ENCODE measurements at places on chromosomes 7 and 10. TPM values are rescaled to one million over a fixed set of nuclear protein-coding genes. Genes with fewer than 3 reads are reported as not detected.

Gene NEURL1
- 2.8 TPM for total RNA-seq

Gene FAM25C
- total RNA-seq, result not detected

Gene MKX
- total RNA-seq, result not detected

Gene LRRC4
- total RNA-seq, result 2.2 TPM

Gene IFIT2
- 0.40 TPM for total RNA-seq

Gene ITPRID1
- not detected for total RNA-seq

Gene FGFR2
- total RNA-seq, result not detected

Gene BTAF1
- total RNA-seq, result 63.9 TPM

Gene ACSM6
- not detected for total RNA-seq

Gene ANXA8L1
- not detected for total RNA-seq

Gene GHRHR
- total RNA-seq, result not detected

DNA sequence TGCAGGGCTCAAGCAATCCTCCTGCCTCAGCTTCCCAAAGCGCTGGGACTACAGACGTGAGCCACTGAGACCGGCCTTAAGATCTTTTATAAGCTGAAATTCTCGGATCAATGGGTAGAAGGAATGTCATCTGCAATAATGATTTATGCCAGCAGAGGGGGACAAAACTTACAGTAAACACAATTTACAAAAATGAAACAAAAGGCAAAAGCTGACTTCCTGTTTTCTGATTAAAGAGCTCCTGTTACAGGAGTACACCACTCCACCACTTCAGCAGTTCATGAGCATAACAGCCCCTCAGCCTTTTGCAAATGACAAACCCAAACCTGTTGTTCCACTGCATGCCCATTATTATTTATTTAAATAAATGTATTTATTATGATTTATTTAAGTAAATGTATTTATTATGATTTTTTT is 88.5 kb upstream of the ATP6V0A4 start:
- peak overlapping the region; percentile 43 for H3K27ac ChIP-seq
- peaks cover 22% of the 10 kb centered on the region for H3K4me1 ChIP-seq
- no peak overlapping the region for H3K4me3 ChIP-seq
- H3K36me3 ChIP-seq, result no peaks in the 10 kb centered on the region

DNA sequence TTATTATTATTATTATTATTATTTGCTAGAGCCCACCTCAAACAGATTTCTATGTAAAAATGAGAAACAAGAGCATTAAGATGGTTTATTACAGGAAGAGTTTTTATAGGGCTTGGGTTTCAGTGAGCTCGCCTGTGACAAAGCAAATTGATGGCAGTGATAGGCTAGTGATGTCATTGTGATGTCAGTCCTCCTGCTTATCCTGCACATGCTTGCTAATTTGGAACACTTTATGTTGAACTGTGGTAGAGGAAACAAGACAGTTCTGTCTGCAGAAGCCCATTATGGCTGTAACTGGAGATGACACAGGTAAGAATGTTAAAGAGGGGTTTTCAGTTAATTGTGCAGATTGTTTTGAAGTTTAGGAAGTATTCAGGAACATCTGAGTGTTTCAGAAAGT is 68.3 kb downstream of the CREM start:
- peak overlapping the region; percentile 95 for H3K4me3 ChIP-seq
- DNase-seq, result peak; percentile 87
- H3K27ac ChIP-seq, result peak overlapping the region; percentile 99
- H3K27me3 ChIP-seq, result no peaks in the 10 kb centered on the region
- H3K4me1 ChIP-seq, result peaks cover 36% of the 10 kb centered on the region

GRCh38 chr7:77529279-77529678 is 7.8 kb upstream of the PTPN12 start:
- H3K4me3 ChIP-seq, result no peak overlapping the region
- H3K27ac ChIP-seq, result no peak overlapping the region
- peaks cover 5% of the 10 kb centered on the region for H3K4me1 ChIP-seq
- peaks cover 14% of the 10 kb centered on the region for H3K27me3 ChIP-seq
- DNase-seq, result no peak

DNA sequence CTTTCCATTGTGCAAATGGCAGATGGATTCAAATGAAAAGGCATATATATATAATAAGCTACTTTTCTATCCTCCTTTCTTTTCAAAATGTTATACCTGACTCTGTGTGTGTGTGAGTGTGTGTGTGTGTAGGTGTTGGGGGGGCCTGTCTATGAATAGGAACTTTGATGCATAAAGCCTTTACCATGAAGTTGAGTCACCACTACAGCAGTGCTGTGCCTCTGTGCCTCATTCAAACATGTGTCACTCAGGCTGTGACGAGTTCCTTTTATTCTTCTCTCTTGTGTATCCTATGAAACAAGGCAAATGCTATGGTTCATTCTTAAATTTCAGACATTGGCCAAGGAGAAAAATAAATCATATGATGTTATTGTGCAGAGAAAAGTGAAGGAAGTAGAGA is 52.7 kb upstream of the DKK1 start:
- H3K4me1 ChIP-seq, result no peaks in the 10 kb centered on the region
- H3K27me3 ChIP-seq, result no peaks in the 10 kb centered on the region
- DNase-seq, result no peak
- H3K36me3 ChIP-seq, result no peaks in the 10 kb centered on the region

- H3K27me3 ChIP-seq, result peaks cover 36% of the 10 kb centered on the region
- H3K4me3 ChIP-seq, result no peak overlapping the region
- no peak for DNase-seq
- peaks cover 11% of the 10 kb centered on the region for H3K36me3 ChIP-seq
Measured at GRCh38 chr7:143233816-143234532, 12.1 kb downstream of the TAS2R40 start.

- DNase-seq, result no peak
- H3K4me1 ChIP-seq, result no peaks in the 10 kb centered on the region
- H3K36me3 ChIP-seq, result no peaks in the 10 kb centered on the region
- H3K27ac ChIP-seq, result no peak overlapping the region
- H3K27me3 ChIP-seq, result no peaks in the 10 kb centered on the region
- H3K4me3 ChIP-seq, result no peak overlapping the region
Measured at GRCh38 chr7:82364048-82364447, 79.5 kb downstream of the CACNA2D1 start.

- no peak overlapping the region for H3K27ac ChIP-seq
- H3K27me3 ChIP-seq, result no peaks in the 10 kb centered on the region
- DNase-seq, result no peak
- no peaks in the 10 kb centered on the region for H3K4me1 ChIP-seq
- no peak overlapping the region for H3K4me3 ChIP-seq
- H3K36me3 ChIP-seq, result no peaks in the 10 kb centered on the region
Measured at GRCh38 chr10:90205340-90205739, 503.9 kb downstream of the KIF20B start.

DNA sequence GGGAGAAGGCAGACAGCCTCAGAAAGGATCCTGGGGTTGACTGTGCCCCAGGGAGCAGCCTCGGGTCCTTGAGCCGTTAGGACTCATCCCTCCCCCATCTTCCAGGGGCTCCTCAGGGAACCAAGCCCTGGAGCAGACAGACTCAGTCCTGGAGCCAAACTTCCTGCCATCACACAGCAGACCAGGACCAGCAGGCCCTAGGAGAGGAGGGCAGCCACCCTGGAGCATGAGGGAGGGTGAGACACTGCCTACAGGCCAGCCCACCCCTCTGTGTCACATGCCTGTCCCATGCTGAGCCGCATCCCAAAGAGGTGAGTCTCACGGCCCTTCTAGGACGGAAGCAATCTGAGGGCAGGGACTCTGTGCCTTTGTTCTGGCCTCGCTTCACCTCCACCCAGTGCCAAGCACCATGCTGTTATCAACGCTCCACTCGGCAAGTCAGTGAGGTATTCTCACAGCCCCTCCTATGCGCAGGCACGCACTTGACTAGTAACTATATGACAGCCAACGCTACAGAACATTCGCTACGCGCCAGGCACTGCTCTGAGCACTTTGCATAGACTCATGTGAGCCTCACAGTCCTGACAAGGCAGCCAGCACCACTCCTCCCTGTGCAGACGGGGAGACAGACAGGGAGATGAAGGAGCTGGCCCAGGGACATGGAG is 19.1 kb downstream of the MAD1L1 start:
- peaks cover 5% of the 10 kb centered on the region for H3K4me1 ChIP-seq
- no peak overlapping the region for H3K4me3 ChIP-seq
- DNase-seq, result no peak
- peaks cover 46% of the 10 kb centered on the region for H3K36me3 ChIP-seq
- H3K27ac ChIP-seq, result peak overlapping the region; percentile 64
- H3K27me3 ChIP-seq, result no peaks in the 10 kb centered on the region

GRCh38 chr10:75941223-75941801 is 509.9 kb downstream of the LRMDA start:
- H3K36me3 ChIP-seq, result no peaks in the 10 kb centered on the region
- H3K27ac ChIP-seq, result no peak overlapping the region
- DNase-seq, result no peak
- no peaks in the 10 kb centered on the region for H3K4me1 ChIP-seq
- H3K27me3 ChIP-seq, result no peaks in the 10 kb centered on the region

DNA sequence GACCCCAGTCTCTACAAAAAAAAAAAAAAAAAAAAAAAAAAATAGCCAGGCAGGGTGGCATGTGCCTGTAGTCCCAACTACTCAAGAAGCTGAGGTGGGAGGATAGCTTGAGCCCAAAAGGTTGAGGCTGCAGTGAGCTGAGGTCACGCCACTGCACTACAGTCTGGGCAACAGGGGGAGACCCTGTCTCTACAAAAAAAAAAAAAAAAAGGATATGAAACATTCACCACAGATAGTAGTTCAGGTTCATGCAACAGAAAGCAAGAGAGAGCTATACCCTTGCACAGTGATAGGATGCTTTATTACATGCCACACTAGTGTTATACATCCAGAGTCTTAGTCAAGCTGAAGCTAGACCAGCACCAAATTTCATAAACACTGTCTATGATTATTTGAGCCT is 148.4 kb upstream of the KAT6B start:
- peaks cover 34% of the 10 kb centered on the region for H3K36me3 ChIP-seq
- no peak for DNase-seq
- H3K4me1 ChIP-seq, result peaks cover 11% of the 10 kb centered on the region
- no peak overlapping the region for H3K4me3 ChIP-seq

DNA sequence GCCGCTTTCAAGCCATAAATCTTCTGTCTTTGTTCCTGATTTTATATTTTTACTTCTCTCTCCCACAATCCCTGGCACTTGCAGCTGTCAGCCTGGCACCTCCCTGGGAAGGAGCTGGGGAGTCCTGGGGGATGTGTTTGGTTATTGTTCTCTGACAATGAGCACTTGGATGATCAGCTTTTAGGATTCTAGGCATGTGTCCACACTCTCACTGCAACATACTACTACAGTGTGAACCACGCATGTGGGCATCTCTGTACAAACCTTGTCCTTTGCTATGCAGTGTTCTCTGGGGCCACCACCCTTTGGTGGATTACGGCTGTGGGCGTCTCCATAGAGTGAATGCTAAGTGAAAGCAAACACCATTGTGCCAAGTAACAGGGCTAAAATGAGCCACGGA is 168.4 kb upstream of the KMT2E start:
- no peaks in the 10 kb centered on the region for H3K36me3 ChIP-seq
- no peak overlapping the region for H3K4me3 ChIP-seq
- H3K27me3 ChIP-seq, result peaks cover 20% of the 10 kb centered on the region
- H3K4me1 ChIP-seq, result no peaks in the 10 kb centered on the region
- no peak for DNase-seq
- no peak overlapping the region for H3K27ac ChIP-seq

GRCh38 chr7:25006276-25006675 is 26.3 kb upstream of the OSBPL3 start:
- peaks cover 6% of the 10 kb centered on the region for H3K27me3 ChIP-seq
- H3K36me3 ChIP-seq, result no peaks in the 10 kb centered on the region
- no peak overlapping the region for H3K27ac ChIP-seq
- no peak overlapping the region for H3K4me3 ChIP-seq
- peaks cover 3% of the 10 kb centered on the region for H3K4me1 ChIP-seq

- H3K4me3 ChIP-seq, result peak overlapping the region; percentile 23
- DNase-seq, result no peak
- peak overlapping the region; percentile 56 for H3K27ac ChIP-seq
- H3K4me1 ChIP-seq, result peaks cover 21% of the 10 kb centered on the region
- H3K27me3 ChIP-seq, result no peaks in the 10 kb centered on the region
Measured at GRCh38 chr10:70885931-70886903, 2.1 kb downstream of the PCBD1 start.

DNA sequence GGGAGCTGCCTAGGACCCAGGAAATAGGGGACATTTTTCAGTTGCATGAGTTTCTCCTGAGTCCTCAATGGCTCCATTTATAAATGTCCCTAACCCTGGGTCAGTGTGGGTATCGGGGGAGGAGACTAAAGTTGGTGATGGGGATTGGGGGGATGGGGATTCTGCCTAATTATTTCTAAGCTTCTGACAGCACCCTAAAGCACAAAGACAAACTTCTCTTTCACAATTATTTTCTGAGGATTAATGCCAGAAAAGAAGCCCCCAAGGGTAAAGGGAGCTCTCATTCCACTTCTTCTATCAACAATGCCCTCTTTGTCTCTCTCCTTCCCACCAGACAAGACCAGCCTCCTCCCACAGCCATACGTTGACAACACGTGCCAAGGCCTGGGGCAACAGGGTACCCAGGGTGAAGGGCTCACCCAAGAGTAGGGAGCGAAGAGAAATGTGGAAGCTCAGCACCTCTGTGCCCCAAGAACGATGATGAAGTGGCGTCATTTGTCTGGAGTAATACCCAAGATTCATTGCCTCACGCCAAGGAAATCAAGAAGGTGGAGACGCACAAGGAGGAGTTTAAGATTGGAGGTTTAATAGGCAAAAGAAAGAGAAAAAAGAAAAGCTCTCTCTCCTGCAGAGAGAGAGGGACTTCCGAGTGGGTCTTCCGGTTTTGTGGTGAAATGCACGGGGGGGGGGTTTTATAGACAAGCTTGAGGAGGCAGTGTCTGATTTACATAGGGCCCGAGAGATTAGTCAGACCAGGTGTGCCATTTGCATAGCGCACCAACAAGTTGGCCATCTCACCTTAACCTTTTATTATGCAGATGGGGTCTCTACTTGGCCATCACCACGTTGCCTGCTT is 14.4 kb upstream of the GJC3 start:
- H3K4me1 ChIP-seq, result peaks cover 4% of the 10 kb centered on the region
- H3K27me3 ChIP-seq, result peaks cover 19% of the 10 kb centered on the region
- no peak overlapping the region for H3K4me3 ChIP-seq
- no peak for DNase-seq
- H3K36me3 ChIP-seq, result no peaks in the 10 kb centered on the region
- no peak overlapping the region for H3K27ac ChIP-seq

- H3K27ac ChIP-seq, result peak overlapping the region; percentile 96
- H3K4me1 ChIP-seq, result peaks cover 43% of the 10 kb centered on the region
- H3K36me3 ChIP-seq, result peaks cover 3% of the 10 kb centered on the region
- H3K4me3 ChIP-seq, result peak overlapping the region; percentile 13
- H3K27me3 ChIP-seq, result no peaks in the 10 kb centered on the region
Measured at GRCh38 chr7:114799628-114800028, 122.3 kb upstream of the MDFIC start.
